ENCODE measurements at places on chromosomes 5 and 9.

GRCh38 chr5:175657593-175658271 lies at the start of gene HRH2:
HRH2 (plus strand) TSS chr5:175658071; CDS start chr5:175683234, 25,163 bp downstream.
- DNase-seq = no peak

GRCh38 chr5:93062548-93062947 lies 518.5 kb downstream of the NR2F1-AS1 start:
- no peak for DNase-seq

- no peak for DNase-seq
Observed at GRCh38 chr5:1973391-1974013, 90.8 kb upstream of the IRX4 start.

DNA sequence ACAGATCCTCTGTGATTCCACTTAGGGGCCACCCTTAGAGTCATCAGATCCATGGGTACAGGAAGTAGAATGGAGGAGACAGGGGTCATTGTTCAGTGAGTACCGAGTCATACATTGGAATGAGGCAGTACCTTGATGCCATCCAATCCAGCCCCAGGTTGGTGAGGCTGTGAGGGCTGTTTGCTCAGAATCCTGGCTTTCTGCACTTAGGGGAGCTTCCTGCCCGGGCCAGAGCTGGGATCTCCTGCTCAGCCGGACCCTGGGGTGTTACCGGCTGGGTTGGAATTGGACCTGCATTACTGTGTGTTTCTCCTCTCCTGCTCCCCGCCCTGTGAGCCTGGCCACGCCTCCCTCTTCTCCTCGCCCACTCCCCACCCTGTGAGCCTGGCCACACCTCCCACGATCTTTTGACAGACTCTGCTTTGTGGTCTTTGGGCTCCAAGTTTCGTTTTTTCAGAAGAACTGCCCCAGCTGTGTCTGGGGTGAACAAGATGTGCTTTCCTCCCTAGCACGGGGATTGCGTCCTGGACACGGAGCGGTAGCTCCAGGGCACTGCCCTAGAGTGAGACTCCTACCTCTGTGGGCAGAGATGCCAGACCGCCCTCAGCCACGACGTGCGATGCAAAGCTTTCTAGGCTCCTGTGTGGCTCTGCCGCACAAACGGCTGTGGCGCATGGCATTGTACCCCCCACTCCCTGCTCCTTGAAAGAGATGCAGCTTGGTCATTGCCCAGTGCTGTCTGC lies 15.4 kb downstream of the TRAF2 start:
- peak; percentile 66 for DNase-seq

GRCh38 chr9:37969130-37969529 lies 65.2 kb upstream of the SLC25A51 start:
- no peak for DNase-seq

- no peak for DNase-seq
Observed at GRCh38 chr5:2068531-2068930, 185.8 kb upstream of the IRX4 start.

GRCh38 chr5:17012289-17012688 lies 76.2 kb upstream of the MYO10 start:
- no peak for DNase-seq

DNA sequence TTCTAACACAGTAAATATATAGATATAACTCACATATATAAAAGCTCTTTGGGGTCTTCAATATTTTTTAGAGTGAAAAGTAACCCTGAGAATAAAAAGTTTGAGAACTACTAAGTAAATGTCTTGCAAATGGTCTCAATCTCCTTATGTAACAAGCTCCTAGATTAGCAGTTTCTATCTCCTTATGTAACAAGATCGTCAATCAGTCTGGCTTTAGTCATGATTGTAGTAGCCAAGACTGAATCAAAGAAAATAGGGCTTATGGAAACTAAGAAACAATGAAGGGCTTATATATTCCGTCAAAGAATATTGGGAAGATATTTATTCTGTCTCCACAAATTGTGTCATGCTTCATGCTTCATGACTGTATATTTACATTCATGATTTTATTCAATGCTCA lies 22.4 kb upstream of the FREM1 start:
- DNase-seq = no peak

- no peak for DNase-seq
Observed at GRCh38 chr5:168047043-168047668, 244.3 kb upstream of the WWC1 start.

DNA sequence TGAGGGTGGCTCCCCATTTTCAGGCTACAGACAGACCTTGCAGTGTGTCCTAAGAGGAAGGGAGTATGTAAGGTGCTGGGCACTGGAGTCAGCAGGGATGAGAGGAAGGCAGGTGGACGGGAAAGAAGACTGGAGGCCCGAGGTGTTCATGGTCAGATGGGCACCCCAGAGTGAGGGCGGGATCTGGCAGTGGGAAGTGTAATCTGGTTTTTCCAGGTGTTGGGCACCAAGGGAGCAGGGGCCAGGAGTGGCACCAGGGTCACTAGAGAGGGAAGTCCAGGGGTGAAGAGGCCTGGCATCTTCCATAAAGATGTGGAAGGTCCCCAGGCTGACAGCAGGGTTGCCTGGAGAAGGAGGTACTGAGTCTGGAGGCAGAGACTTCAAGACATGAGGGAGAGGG lies 29.7 kb downstream of the PITX1 start:
- DNase-seq = no peak

GRCh38 chr9:126208216-126208758 lies 118.3 kb upstream of the MVB12B start:
- no peak for DNase-seq

- no peak for DNase-seq
Observed at GRCh38 chr5:111829701-111830100, 72.7 kb upstream of the NREP start.

- no peak for DNase-seq
Observed at GRCh38 chr5:151799407-151799806, 27.7 kb downstream of the G3BP1 start.

DNA sequence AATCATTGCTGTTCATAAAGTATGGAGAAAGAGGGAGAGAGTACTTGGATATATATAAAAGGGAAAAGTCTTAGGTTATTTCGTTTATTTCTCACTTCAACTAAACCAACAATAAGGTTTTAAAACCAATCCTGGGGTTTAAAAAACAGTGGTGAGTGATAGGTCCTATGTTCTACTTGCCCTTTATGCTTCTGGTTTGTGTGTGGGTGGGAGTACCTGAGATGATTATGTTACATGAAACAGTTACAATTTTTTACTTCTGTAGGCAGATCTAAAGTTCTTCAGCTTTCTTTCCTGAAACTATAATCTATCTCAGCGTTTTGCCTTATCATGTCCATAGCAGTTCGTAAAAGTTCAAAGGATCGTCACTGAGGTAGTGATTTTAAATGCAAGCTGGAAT lies 49.2 kb downstream of the STX17 start:
- DNase-seq = no peak

DNA sequence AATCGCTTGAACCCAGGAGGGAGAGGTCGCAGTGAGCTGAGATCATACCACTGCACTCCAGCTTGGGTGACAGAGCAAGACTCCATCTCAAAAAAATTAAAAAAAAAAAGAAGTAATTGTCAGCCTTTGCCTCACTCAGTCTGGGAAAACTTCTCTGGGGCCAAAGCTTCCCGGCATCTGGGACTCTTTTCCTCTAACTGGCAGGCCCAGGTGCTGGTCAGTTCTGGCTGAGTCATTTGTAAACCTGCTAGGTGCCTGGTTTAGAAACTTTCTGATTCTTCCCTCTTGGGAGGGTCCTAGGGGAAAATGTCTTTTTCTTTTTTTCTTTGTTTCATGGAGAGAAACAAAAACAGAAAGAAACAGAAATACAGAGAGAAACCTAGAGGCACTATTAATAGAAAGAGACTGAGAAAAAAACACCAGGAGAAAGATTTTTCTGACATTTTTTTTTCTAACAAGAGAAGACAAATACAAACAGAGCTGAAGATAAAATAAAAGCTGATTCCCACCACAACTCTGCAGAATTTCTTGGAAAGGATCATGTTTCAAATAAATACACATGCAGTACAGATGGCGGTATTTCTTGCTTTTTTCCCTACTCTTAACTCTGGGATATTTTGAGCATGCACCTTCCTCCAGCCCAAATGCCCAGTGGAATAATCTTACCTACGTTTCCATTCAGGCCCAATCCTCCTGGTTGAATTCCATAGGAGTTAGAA lies 22.1 kb upstream of the UBAP2 start:
- no peak for DNase-seq

- no peak for DNase-seq
Observed at GRCh38 chr5:136166909-136167308, 26.1 kb downstream of the SMIM32 start.

GRCh38 chr5:108118813-108119514 lies 262.9 kb downstream of the FBXL17 start:
- no peak for DNase-seq

DNA sequence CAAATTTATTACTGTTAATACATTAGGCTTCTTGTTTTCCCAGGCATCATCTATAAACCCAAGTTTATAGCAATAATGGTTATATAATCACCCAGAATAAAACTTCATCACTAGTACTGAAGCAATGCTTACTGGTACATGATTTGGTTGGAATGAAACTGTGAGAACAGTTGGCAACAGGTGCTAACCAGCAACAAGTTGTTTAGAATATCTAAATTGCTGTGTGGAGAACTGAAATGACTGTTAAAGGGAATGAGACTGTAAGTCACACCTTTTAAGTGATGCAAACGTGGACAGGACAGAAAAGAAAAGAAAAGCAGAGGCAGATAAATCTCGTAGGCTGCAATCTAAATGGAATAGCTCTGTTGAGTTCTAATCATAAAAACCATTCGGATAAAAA lies 2.5 kb downstream of the YIPF5 start:
- DNase-seq = no peak

DNA sequence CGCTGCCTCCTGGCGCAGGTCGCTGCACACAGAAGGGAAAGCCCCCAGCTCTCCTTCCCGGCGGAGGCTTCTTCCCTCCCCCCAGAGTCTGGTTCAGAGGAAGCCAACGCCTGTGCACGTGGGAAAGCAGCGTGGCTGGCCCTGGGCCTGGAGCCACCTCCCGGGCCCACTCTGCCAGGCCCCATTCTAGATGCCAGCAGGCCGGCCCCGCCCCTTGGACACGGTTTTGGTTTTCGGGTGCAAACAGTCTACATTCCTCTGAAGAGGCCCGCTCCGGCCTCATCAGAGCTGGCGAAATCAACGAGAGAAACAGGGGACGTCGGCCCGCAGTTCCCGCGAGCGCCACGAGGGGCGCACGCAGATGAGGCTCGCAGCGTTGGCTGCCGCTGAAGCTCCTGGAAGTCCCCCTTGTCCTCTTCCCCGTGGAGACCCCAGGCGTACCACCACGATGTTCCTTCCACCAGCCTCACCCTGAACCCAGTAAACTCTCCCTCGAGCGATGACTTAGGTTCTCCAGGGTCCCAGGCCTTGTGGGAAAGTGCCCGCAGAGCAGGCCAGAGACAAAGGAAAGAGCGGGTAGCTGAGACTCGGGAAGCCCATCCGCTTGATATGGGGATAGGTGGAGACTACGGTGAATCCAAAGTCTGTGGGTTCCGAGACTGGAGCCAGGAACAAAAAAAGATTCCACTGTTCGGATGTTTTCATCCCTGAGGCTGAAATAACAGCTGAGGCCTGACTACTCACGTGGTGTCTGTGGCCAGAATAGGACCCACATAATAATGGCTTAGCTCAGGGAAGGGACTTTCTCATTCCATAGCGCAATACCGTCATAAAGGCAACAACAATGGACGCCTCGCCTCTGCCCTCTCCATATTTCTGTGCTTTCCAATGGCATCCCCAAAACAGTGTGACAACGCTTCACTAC lies 64.2 kb downstream of the KLF4 start:
- DNase-seq = peak; percentile 57

DNA sequence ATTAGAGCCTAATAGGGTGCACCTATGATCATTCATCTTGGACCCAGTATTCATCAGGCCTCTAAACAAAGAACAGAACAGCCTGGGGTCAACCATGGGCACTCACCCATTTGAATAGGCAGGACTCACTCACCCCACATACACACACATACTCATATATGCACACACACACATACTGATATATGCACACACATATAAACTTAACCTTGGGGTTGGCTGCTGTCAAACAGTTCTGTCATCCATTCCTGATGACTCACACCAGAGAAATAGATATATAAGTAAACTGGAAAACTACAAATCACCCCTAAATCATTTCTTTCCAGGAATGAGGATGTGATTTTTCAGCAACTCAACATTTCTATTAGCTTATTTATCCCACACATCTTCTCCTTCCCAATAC lies 51.3 kb downstream of the ARL15 start:
- DNase-seq = no peak
